ENCODE measurements at places on chromosomes 3 and 15.

GRCh38 chr3:61005591-61005990 is 245.7 kb downstream of the FHIT start:
- DNase-seq, result no peak

- DNase-seq, result no peak
These were observed 1762.5 kb downstream of the SI start for GRCh38 chr3:163315786-163316185.

- no peak for DNase-seq
These were observed 30.1 kb downstream of the ISL2 start for GRCh38 chr15:76366714-76367113.

- DNase-seq, result no peak
These were observed 39.5 kb downstream of the GOLGA6L10 start for GRCh38 chr15:82309802-82310201.

DNA sequence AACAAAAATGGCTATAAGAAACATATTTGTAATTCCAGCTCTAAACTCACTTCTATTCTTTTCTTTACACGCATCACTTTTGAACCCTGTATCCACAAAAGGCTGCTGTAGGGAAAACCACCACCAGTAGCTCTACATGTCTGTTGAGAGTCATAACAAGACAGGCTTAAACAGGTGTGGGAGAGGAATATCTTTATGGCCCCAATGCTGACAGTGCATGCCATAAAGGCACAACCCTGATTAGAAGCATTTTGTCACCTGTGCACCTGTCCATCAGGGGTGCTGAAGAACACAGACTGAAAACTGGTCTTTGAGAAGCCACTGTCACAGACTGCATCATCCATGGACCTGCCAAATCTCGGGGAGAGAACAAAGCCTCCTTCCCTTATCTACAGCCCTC is 11.6 kb upstream of the CSPG5 start:
- DNase-seq, result no peak

GRCh38 chr3:70256566-70256965 is 55.9 kb downstream of the MDFIC2 start:
- DNase-seq, result no peak

DNA sequence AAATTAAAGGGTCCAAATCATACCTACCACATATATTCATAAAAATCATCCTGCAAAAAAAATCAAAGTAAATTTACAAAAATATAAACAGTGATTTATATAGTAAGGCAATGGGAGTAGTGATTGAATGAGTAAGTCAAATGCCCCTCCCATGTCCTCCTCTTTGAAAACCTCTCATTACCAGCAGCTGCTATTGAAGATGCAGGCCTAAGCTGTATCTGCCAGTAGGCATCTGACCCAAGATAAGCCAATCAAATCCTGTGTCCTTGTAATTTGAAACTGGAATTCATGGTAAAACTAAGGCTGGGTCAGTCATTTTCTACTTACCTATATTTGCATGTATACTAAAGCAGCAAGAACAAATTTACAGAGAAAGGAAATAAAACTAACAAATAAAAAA is 60.4 kb upstream of the POU1F1 start:
- no peak for DNase-seq

DNA sequence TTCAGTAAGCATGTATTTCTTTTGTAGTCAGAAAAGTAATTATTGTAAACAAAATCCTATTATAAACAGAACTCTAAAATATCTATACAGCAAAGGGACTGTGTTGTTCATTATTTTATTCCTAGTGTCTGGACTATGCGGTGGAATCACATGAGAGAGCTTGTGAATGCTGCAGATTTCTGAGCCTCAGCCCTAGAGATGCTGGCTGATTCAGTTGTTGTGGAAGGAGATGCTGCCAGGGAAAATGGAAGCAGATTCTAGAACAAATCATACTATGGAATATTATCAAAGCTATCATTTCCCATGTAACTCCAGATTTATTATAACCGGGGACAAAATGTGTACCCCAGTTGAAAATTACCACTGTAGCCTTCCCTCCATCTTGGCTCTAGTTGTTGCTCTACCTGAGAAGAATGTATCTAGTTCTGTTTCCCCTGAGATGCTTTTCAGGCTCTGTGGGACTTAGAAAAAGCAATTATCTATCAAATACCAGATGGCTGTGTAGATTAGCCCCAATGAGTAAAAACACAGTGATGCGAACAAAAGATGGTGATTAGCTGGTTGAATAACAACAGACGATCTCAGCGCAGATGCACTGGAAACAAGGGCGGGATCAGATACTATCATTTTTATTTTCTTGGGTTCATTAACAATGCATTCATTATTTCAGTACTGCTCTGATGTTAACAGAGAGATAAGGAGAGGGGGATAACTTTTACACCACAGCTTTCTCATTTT is 131.3 kb downstream of the TMEM108 start:
- DNase-seq, result no peak

GRCh38 chr3:12750223-12750622 is 8.8 kb downstream of the TMEM40 start:
- no peak for DNase-seq

DNA sequence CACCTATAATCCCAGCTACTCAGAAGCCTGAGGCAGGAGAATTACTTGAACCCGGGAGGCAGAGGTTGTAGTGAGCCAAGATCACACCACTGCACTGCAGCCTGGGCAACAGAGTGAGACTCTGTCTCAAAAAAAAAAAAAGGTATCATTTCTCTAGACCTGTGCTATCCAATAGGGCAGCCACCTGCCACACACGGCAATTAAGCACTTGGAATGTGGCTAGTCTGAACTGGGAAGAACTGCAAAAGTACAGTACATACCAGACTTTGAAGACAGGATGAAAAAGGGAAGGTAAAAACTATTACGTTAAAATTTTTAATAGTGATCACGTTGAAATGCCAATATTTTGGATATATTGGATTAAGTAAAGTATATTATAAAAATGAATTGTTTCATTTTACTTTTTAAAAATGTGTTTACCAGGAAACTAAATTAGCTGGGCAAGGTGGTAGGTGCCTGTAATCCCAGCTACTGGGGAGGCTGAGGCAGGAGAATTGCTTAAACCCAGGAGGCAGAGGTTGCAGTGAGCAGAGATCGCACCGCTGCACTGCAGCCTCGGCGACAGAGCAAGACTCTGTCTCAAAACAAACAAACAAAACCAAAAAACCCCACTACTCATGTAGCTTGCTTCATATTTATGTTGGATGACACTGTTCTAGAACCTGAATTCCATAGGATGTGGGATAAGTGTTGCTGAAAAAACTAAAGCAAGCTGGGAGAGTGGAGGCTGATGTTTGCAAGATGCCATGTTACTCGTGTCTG is 2.3 kb downstream of the CYP8B1 start:
- DNase-seq, result no peak

DNA sequence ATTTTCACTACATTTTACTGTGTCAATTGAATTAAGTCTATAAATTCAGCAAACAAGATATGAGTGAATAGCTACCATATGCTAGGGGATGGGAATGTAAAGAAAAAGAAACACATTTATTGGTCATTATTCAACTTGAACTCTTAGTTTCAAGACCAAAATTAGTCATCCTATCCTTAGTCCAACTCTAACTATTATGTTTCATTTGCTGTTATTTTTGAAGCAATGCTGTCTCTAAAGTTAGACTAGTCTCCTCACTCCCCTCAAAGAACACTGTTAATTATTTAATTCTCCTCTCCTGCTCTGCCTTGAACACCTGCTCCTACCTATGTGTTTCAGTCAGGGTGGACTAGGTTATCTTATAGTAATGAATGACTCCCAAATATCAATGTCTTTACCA is 920.9 kb downstream of the TUSC7 start:
- DNase-seq, result no peak

GRCh38 chr3:39107388-39108199 is at the start of the genes GORASP1 and TTC21A:
TSS of gene GORASP1 (minus strand) at chr3:39107627. CDS start at chr3:39107541, 86 bp downstream.
TSS of gene TTC21A (plus strand) at chr3:39107680. CDS start at chr3:39107838, 158 bp downstream.
- DNase-seq, result peak; percentile 84

GRCh38 chr3:16999161-16999560 is 114.4 kb downstream of the PLCL2 start:
- no peak for DNase-seq

- DNase-seq, result no peak
These were observed 2.7 kb downstream of the BNIP2 start for GRCh38 chr15:59686389-59686788.

DNA sequence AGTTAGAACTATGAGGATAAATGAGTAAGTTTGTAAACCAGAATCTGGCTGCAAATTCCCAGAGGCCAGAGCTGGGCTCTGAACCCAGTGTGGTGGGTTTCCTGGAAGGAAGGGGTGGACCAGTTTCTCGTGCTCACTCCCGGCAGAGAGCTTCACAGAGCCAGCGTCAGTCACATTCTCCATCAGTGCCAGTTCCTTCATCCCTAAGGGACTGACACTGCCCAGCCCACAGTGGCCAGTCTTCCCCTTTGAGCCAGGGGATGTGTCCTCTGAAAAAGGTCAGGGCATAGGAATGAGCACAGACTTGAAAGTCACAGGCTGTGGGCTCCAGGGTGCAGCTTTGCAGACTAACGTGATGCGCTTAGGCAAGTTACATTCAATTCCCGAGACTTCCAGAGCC is 135.8 kb upstream of the HACD2 start:
- peak; percentile 16 for DNase-seq

- no peak for DNase-seq
These were observed 298.9 kb downstream of the SHOX2 start for GRCh38 chr3:157807280-157807679.

- no peak for DNase-seq
These were observed 329.2 kb downstream of the ARRDC4 start for GRCh38 chr15:98289747-98290146.

- peak; percentile 49 for DNase-seq
These were observed 23.0 kb downstream of the ACSBG1 start for GRCh38 chr15:78211189-78211921.

Data from breast epithelium (tissue), 4 donors.